Hypothalamus (tissue), 51 donors: ENCODE measurements at places on chromosomes 1 and 21.

DNA sequence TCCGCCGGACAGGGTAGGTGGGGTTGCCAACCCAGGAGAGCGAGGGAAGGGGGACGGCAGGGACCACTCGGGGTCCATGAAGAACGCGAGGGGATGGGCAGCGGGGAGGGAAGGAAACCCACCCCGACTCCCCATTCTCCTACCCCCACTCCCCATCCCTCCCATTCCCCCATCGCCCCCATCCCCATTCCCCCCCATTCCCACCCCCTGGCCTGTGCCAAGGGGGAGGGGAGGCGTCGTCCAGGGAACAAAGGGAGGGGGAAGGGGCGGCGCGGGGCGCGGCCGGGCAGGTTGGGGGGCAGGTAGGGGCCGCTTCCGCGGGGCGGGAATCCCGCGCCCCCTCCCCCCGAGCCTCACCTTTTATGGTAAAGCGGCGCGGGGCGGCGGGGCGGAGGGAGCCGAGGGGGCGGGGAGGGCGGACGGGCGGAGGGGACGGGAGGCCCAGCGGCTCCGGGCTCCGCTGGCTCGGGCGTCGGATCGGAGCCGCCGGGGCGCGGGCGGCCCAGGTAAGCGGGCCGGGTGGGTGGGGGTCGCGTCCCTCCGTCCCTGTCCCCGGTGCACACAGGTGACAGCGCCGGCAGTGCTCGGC lies at the start of gene FBLIM1:
FBLIM1 (plus strand) TSS at position 453 of the 589 bp plus-strand sequence. CDS start 6,189 bp downstream, outside the sequence.
- DNase-seq, result no peak

DNA sequence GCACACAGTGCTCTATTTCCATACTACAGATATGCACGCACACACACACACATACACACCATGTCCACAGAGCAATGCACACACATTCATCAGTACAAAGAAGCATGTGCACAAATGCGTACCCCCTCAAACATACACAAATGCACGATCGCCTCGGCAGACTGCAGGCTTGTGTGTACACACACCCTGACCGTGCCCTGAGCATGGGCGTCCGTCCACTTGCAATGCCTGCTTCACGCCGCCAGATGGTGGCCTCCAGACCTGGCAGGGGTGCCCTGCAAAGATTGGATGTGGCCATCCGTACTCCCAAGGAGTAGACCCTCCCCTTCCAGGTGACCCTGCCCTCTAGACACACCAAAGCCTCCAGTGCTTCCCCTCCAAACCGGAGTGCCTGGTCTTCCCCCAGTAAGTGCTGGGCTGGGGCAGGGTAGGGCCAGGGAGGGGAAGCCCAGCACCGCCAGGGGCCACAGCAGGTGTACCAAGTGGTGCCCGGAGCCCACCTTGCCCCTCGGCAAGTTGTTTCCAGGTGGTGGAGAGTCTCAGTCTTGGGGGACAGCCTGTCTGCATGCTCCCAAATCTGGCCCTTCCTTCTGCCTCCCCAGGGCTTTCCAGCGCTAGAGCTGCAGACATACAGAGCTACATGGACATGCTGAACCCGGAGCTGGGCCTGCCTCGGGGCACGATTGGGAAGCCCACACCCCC lies 20.6 kb downstream of the ESPN start:
- no peak for DNase-seq

DNA sequence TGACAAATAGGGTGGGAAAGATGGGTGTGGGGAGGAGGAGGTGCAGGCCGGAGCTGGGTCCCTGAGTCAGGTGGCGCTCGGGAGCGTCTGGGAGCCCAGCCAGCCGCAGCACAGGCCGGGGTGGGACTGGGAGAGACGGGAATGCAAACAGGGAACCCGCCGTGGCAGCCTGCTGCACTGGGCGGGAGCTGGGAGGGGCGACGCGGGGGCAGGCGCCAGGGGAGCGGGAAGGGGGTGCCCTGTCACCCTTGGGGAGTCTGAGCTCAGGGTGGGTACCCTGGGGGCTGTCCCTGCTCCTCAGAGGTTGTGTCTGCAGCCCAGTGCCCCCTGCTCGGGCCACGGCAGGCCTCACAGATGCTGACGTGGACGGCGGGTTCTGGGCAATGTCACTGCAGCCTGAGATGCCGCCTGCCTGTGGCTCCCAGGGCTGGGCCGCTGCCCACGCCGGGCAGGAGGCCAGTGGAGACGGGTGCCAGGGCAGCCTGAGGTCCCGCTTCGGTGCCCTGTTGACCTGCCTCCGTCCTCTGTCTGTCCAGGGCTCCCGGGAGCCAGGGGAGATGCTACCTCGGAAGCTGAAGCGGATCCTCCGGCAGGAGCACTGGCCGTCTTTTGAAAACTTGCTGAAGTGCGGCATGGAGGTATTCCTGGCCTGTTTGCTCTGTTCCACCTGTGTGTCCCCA lies 16.6 kb upstream of the LRRC3 start:
- no peak for DNase-seq

DNA sequence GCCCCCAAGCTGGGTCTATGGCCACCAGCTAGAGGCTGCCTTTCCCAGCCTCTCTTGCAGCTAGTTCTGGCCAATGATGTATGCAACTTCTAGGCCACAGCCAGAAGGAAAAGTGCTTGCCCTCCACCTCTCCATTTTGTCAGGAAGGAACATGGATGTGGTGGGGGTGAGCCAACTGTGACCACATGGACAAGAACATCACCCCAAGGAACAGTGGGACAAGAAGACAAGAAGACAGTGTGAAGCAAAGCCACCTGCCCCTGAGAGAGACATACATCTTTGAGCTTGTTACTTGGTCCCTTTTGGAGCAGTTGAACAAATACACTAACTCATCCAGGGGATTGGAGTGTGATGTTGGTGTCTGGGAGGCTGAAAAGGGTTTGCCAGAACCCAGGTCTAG lies 105.8 kb upstream of the EDN2 start:
- no peak for DNase-seq

DNA sequence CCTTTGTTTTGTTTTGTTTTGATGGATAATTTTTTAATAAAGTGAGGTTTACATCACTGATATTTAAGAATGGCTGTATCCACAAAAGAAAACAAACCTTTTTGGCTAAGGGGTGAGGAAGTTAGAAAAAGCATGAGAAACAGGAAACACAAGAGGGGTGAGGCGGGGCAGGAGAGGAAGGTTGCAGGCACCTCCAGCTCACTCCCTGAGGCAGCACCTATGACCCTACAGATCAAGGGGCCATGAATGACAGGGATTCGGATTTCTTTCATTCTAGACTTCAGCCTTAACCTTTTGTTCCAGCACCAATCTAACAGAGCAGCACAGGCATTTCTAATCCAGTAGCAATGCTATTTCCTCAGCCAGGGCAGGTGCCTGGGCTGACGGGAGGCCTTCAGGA lies 4.4 kb downstream of the CLCA4 start:
- no peak for DNase-seq

GRCh38 chr1:205056188-205056611 lies 13.2 kb downstream of the CNTN2 start:
- no peak for DNase-seq
